ENCODE measurements at places on chromosomes 6 and 20.

DNA sequence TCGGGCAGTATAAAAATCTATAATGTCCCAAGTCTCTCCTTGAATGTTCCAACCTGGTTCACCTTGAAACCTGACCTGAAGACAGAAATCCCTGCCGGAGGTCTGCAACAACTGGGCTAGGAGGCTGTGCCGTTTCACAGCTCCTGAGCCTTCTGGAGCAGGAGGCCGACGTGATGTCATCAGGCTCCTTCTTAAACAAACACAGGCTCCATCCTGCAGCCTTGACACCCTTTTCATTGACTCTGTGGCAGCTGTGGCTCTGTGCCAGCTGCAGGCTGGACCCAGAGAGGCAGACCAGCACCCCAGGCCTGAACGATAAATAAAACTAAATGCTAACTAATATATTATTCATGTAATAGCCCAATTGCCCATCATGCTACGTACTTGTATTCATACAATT is 483.9 kb downstream of the CD83 start:
- DNase-seq, result no peak

DNA sequence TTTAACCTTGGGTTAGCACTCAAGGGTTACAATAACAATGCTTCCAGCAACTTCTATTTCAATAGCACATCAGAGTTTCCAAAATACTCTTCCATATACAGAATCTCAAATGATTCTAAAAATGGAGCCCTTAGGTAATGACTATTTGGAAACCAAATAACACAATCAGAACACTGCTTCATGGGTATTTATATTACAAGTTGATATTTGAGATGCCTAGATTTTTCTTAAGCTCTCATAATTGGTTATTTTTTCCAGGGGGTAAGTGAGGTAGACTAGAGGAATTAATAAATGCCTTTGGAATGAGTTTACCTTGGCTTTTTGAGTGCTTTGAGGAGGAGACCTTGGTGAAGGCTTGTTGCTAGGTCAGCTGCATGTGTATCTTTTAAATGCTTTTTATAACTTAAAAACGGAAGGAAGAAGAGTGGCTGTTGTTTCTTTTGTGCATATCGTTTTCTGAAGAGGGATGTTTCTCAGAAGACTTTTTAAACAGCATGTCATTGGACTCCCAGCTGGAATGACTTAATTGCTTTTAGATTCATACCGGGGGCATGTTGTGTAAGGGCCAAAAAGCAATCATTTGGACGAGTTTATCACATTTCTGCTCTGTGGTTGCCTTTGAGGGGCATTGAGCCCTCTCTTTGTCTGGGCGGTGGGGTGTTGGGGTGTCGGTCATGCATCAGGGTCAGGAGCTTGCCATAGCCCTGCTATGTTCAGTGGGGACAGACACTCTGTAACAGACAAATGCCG is 186.0 kb downstream of the DTNBP1 start:
- DNase-seq, result no peak

DNA sequence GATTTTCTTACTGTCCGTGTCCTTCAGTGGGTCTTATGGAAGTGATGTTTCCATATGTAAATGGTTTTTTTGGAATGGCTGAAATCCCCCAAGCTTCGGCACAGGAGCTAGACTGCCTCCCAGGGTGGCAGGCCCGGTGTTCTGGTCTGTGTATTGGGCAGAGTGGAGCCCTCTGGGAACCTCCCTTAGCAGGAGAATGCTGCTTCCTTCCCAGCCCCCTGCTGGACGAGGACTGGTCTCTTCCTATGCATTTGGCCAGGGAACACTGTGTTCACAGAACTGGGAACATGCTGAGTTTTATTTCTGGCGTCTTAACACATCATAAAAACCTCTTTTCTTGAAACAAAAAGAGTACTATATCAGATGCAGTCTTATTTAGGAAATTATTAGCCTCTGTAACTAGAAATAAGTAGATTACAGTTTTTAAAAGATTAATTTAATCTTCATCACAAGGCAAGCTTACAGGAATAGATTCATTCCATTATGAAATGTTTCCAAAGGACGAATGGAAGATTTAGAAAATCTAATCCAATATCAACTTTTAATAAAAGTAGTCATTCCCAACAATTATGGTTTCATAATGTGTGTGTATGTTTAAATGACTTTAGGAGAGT is 56.6 kb downstream of the SYTL3 start:
- DNase-seq, result no peak

GRCh38 chr6:6436946-6437345 is 116.5 kb upstream of the F13A1 start:
- no peak for DNase-seq

DNA sequence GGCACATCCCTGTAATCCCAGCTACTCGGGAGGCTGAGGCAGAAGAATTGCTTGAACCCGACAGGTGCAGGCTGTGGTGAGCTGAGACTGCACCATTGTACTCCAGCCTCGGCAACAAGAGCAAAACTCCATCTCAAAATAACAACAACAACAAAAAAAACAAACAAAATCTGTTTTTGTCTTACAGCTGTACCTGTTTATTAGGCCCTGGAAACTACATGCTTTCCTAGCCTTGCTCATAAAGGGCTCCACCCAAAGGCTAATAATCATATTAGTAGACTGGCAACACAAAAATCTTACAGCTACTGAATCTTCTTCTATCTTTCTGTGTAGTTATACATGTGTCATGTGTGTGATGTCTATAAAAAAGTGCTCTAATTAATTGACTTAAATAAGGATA is 503.9 kb upstream of the EYS start:
- DNase-seq, result no peak

GRCh38 chr20:7716286-7716972 is 223.8 kb downstream of the HAO1 start:
- DNase-seq, result no peak

- DNase-seq, result no peak
These were observed 93.5 kb upstream of the MLN start for GRCh38 chr6:33897189-33897780.

DNA sequence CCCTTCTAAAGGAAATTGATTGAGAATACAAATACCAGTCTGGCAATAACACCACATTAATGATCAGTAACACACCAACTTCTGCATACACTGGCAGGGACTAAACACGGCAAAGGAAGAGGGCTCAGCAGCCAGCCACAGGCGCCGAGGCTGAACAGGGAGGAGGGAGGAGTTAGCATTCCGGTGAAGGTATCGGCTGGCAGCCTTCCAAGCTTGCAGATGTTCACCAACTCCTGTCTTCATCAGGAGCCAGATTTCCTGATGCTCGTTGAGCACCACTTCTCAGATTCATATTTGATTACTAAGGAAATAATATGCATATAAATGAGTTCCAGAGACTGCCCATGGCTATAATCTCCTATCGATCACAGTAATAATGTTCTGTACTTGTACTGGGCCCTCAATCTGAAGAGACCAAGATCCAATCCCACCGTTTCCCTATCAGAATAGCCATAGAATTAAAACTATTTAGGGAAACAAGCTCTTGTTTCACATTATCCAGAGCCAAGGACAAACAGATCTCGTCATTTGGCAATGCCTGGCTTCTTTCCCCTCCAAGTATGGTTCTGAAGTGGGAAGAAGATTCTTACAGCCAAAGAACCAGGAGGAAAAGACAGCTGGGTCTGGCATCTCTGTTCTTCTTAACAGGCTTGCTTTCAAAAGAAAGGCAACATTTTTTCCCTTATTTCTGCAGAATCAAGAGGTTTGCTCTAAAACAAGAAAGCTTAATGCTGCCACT is 42.2 kb downstream of the GFOD1 start:
- no peak for DNase-seq

GRCh38 chr6:144190593-144190992 is 40.3 kb downstream of the STX11 start:
- DNase-seq, result peak; percentile 15

DNA sequence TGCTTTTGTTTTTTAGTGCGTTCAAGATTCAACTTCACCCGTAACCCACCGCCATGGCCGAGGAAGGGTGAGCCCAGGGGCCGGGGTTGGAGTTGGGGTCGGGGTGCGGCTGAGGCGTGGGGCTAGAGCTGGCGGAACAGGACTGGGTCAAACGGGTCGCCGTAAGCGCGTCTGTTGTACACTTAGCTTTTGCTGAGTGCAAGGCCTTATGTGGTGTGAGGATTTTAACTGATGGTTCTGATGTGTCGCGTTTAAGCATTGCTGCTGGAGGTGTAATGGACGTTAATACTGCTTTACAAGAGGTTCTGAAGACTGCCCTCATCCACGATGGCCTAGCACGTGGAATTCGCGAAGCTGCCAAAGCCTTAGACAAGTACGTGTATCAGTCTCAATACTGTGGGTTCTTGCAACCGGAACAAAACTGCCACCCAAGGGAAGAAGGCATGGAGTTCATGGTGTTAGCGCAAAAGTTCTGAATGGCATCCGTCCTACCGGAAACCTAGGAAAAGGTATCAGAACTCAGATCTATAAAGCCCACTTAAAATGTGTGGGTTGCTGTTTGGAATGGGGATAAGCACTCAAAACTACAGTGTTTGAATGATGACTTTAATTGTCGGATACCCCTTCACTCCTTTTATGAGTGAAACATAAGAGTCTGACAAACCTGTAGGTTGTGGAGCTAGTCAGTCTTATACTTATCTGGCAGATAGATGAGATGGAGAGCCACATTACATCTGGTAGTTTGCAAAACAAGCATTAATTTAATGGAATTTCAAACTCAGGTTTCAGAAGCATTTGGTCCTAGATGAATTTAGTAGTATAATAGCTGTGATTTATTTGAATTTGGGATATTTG is 574 bp downstream of the RPS12 start:
- no peak for DNase-seq

- DNase-seq, result no peak
These were observed 23.6 kb downstream of the POFUT1 start for GRCh38 chr20:32231245-32231644.

GRCh38 chr6:16481697-16482399 is 243.5 kb downstream of the GMPR start:
- no peak for DNase-seq

- no peak for DNase-seq
These were observed 29.6 kb upstream of the TMEM244 start for GRCh38 chr6:129890701-129891100.

GRCh38 chr6:161152527-161152862 is 121.4 kb downstream of the AGPAT4 start:
- no peak for DNase-seq

DNA sequence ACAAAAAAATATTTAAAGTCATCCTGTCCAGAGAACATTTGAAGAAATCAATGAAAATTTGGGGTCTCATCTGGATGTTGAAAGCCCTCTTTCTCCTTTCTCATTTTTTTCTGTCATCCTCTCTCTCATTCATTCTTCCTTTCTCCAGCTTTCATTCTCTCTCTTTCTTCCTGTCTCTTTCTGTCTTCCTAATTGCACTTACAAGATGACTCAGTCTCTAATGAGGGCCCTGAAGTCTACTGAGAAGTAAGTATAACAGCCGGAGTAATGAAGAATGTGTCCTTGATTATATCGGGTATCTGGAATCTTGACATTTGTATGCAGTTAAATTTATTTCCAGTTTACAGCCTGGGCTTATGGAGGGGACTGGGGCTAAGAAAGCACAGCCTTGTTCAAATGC is 232.2 kb upstream of the SULF2 start:
- DNase-seq, result no peak

DNA sequence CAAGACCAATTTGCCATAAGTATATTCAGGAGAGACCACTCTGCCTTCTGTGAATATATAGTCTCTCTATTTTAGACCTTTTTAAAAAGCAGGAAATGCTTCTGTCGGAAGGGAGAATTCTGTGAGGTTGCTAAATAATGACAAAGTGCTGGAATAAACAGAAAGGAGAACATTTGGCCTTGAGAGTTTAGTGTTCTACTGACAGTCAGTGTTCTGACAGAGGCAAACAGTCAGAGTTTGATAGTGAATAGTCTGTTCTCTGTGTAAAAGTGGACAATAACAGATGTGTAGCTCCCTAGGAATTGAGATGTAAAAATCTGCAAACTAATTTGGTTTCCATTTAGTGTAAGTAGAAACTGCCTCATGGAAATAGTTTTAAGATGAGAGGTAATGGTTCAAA is 220.7 kb downstream of the PHF3 start:
- no peak for DNase-seq

DNA sequence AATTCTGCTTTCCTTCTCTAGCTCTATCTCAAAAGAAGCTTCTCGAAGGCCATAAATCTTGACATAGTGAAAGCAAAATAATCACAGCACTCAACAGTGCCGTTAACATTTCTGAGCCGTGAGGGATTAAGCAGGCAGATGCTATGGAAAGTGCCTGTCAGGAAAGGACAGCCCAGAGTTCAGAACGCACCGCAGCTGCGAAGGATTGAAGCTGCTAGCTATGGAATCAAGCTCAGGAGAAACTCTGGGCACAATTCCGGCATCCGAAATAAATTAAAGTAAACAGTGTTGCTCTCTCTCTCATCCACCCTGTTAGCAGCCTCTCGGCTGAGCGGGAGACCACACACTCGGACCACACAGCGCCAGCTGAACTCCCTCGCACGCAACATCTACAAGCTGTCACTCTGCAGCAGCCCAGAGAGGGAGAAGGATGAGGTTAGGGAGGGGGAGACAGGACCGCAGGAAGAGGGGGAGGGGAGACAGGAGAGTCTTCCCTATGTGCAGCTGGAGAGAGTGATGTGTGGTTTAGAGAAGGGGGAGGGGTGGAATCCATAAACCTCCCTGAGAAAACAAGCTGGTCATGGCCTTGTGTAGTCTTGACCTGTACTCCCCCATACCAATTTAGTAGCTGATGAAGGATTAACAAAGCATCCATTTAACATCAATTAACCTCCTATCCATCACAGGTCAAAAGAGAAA is 9.0 kb downstream of the EXOC2 start:
- no peak for DNase-seq

DNA sequence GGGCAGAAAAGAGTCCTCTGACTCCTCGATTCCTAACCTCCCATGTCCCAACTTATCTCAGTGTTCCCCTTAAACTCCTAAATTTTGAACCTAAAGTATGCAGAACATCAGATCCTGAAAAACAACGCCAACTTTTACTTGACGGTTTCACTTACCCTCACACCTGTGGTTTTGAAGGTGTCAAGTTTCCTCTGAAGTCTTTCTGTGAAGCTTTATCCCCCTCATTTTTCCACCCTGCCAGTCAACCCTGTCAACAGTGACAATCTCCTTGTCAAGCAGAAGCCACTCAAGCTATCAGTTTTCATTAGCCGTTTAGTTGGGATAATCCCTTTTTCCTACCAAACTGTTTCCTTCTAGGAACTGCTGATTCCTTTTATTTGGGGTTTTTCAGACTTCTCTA is 245.4 kb upstream of the PREP start:
- no peak for DNase-seq

GRCh38 chr6:155314773-155315515 is 660 bp upstream of the TFB1M start:
- DNase-seq, result peak; percentile 3

GRCh38 chr6:74113901-74114300 is 417.9 kb downstream of the CD109 start:
- DNase-seq, result no peak

- no peak for DNase-seq
These were observed 25.3 kb upstream of the HACE1 start for GRCh38 chr6:104884867-104885517.

DNA sequence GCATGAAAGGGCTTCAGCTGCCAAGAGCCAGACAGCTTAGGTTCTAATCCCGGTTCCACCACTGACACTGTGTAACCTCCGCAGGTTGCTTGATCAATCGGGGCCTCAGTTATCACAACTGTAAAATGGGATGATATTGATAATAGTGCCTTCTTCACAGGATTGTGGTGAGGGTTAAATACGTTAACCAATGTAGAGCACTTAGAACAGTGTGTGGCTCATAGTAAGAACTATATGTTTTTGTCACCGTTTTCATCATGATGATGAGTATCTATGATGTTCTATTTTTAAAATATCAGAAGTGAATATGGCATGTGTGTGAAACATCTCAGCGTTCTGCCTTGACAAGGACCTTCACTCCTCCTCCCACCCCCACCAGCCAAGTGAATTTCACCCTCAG is 10.3 kb upstream of the MAPK13 start:
- no peak for DNase-seq

- no peak for DNase-seq
These were observed 50.1 kb downstream of the FOXC1 start for GRCh38 chr6:1659816-1660215.
